ENCODE measurements at places on chromosomes 5 and 9.

DNA sequence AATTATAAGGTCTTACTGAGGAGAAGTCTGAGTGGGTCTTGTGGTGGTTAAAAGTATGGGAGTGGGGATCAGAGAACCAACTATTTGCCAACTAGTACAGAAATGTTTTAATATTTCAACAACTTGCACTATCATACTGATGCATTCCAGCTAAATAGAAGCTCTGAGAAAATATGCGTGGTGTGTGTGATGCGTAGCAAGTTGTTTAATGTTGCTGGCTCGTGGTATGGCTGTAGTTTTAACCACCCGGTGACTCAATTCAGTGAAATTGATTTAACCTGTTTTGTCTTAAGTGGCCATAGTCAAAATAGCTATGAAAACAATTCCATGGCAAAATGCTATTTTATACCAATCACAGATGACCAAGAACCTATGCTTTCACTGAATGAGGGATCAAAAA lies 176.5 kb upstream of the SLC24A2 start:
- no peak for DNase-seq

DNA sequence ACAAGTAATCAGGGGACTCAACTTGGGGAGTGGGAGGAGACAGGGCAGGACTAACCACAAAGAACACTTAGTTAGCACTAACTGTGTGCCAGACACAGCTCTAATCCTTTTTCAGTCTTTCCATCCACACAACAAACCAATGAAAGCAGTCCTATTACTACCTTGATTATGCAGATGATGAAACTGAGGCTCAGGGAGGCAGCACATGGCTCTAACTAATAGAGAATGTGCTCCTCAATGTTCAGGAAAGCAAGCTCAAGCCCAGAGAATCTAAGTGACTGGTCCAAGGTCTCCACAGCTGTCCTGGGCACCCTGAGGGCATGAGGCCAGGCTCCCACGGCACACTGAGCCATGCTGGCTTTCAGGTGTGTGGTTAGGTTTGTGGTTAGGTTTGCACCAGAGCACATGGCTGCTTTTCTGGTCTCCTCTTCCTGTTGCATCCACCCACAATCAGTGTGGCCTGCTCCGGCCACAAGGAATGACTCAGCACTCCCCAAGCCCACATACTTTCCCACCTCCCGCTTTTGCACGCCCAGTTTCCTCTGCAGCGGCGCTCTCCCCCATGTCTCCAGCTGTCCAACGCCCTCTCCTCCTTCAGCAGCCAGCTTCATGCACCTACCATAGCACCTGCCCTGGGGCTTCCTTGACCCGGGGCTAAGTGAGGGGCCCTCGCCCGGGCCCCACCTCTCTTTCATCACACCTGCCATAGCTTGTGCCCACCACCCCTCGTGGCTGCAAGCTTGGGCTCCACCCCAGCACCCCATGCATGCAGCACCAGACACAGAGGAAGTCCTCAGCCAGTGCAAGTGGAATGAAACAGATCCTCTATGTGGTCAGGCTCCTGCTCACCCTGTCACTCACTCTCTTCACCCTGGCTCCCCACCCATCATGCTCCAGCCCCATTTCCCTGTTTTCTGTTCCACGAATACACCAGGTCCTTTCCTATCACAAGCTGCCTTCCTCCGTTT lies 133.1 kb downstream of the GABBR2 start:
- DNase-seq = peak; percentile 68

GRCh38 chr5:136013559-136013958 lies 15.2 kb upstream of the TGFBI start:
- no peak for DNase-seq

DNA sequence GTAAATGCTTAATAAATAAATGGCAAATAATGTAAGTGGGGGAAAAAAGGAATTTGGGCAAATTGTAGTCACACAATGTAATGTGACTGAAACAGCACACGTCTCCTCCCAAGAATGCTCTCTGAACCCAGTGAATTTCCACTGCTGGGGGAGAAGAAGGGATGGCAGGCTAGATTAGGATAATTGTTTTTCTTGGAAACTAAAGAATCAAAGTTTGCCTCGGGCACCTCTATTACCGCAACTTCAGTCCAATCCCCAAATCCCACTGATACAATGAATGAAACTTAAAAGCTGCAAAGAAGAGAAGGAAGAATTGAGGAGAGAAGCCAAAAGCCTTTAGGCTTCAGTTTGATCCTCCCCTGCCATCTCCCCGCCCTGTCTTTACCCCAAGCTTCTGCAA lies 423.2 kb upstream of the PAPPA start:
- DNase-seq = no peak

DNA sequence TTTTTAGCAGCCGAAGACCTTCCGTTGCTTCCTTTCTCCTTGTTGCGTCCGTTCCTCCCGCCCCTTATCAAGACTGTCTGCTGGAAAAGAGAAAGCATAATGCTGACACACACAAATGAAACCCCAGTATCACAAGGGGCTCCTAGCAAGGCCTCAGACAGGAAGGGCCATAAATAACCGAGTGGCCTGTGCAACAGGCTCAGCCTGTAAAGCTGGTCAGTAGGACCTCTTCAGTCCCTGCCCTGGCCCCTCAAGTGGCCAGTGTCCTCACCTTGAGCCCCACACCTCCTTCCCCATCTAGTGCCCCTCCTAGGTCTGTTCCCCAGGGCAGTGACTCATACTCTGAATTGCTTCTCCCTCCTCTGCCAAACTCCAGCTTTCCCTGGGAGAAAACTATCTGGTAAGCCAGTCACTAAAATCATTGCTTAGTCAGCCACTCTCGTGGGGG lies 174.6 kb upstream of the IL12B start:
- no peak for DNase-seq

- no peak for DNase-seq
These were observed 1961.4 kb upstream of the WWC1 start for GRCh38 chr5:166330036-166330435.

DNA sequence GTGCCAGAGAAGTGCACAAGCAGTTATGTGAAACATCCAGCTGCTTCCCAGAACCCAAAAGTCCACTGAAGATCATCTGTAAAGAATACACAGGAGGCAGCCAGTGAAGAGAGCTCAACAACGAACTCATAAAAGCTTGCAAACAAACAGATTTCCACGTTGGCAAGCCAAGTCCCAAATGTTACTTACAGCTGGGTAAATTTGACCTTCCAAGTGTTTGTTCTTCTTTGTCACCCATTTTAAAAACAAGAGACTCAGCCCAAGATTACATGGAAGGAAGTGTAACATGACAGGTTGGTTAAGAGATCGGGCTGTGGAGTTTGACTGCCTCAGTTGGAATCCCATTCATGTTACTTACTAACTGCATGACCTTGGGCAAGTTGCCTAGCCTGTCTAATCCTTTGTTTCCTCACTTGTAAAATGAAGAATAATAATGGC lies 174.9 kb upstream of the PAPPA start:
- DNase-seq = no peak

DNA sequence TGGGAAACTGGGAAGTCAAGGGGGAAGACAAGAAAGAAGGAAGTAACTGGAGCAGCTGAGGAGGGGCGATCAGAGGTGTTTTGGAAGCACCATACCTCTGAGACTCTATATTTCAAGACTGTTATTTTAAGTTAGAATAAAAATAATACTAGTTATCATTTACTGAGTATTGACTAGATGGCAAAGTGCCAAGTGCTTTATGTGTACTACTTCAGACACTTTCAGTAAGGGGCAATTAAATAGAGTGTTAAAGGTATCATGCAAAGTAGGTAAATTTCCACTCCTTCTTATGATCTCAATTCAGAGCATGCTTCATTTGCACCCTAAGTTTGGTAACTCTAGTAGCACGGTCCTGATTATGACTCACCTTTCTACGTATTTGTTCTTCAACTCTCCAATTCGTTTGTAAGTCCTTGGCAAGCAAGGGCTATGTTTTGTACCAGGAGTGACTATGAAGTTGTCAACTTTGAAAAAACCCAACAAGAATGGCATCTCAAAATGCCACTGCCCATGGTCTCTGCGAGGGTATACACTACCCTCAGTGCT lies 152.4 kb upstream of the RAPGEF1 start:
- no peak for DNase-seq

GRCh38 chr9:135268981-135269380 lies 181.5 kb downstream of the OLFM1 start:
- no peak for DNase-seq

- DNase-seq = no peak
These were observed 31.8 kb upstream of the C7 start for GRCh38 chr5:40877371-40877988.

GRCh38 chr9:136587145-136587943 lies 41.5 kb upstream of the NOTCH1 start:
- no peak for DNase-seq

DNA sequence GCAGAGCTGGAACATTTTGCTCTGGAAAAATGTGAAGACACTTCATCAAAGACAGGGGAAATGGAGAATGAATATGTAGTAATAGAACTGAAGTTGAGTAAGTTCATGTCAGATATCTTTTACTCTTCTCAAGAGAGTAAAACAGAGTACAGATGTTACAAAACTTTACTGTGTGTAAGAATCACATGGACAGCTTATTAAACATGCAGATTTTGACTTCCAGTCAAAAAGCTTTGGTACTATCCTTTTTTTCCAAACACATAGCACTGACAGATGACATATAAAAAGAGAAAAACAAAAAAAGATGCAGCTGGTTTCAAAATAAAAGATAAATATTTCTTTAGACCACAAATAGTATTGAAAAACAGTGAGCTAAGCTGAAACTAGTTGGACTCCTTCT lies 115.4 kb downstream of the FBN2 start:
- no peak for DNase-seq

GRCh38 chr5:173625673-173626504 lies 9.4 kb upstream of the BOD1 start:
- DNase-seq = no peak

- no peak for DNase-seq
These were observed 38.1 kb downstream of the CRHBP start for GRCh38 chr5:76990899-76991459.

DNA sequence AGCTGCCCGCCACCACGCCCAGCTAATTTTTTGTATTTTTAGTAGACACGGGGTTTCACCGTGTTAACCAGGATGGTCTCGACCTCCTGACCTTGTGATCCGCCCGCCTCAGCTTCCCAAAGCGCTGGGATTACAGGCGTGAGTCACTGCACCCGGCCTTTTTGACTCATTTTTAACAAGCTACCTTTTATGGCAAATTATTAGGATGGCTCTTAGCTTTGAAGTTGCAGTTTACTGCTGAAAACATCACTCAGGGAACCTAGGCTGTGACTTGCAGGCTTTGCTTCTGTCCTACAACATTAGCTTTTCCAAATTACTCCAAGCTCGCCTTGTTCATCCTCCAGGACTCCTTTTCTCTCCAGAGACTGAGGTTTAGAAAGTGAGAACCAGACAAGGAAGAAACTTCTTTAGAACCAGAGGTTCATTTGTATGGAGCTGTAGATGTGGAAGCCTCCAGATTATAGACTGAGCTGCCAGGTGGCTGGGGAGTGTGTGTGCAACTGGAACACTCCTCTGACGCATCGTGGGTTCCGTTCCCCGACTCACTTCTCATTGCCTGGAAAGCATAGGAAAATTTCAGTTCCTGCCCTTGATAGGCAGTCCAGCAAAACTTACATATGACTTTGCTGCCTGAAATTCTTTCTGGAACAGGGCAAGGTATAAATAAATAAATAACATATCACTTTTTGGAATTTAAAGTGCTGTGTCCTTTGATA lies 23.8 kb upstream of the SPTAN1 start:
- no peak for DNase-seq

DNA sequence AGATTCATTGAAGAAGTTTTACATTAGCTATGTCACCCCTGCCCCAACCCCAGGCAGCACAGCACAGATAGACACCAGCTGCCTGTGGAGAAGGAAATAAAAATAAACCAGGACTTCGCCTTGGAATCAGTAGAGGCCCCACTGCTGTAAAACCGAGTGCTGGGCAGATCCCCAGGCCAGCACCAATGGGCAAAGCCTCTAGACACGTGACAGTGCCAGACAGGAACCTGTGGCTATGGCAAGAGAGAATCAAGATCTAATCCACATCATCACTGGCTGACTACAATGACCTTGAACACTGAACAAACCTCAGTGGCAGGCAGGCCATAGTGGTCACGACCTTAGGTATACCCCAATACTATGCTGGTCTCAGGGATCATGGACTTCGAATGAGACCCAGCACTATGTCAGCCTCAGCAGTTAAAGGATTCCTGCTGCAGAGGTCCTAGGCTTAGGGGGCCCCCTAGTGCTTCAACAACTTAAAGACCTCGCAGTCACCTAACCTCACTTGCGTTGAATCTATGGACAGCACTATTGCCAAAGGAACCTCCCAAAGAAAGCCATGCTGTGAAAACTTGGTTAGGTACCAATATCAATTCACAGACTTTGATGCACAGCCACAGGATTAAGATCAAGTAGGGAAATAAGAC lies 2118.6 kb upstream of the C9orf72 start:
- DNase-seq = no peak

- DNase-seq = no peak
These were observed 599 bp downstream of the KIAA1191 start for GRCh38 chr5:176360894-176361436.

GRCh38 chr5:118042076-118042475 lies 946.3 kb downstream of the DTWD2 start:
- no peak for DNase-seq

DNA sequence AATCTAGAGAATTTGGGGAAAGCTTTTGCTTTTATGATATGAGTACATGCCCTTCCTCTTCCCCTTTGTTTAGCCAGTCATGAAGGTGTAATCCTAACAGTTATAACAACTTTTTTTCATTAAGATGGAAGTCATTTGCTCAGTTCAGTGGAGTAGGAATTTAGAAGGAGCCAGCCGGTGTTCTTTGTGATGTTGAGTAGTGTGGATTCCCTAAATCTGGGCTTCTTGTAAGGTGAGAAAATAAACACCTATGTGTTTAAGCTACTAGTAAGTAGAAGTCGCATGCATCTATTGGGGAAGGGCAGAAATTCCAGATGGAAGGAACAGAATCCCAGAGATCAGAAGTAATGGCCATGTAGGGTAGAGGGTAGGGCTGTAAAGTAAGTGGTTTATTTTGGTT lies 13.6 kb upstream of the CNTLN start:
- no peak for DNase-seq

- DNase-seq = no peak
These were observed 76.8 kb upstream of the ANKH start for GRCh38 chr5:14948383-14948782.

DNA sequence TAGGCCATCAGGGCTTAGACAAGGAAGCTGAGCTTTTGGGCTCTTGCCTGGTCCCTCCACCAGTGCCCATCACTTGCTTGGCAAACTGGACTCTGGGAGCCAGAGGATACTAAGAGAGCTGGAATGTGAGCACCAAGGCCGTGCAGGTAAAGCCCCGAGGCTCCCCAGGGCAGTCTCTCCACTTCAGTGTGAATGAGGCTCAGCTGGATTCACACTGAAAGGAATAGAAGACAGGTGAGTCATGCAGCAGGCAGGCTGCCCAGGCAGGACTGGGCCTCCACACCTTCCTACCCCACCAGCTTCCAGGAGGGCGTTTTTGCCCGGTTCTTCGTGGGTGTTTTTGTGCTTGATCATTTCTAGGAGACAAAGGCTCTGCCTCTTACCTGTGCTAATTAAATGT lies 7.3 kb upstream of the CTSV start:
- no peak for DNase-seq
